ENCODE measurements at places on chromosomes 5 and 9.

GRCh38 chr5:42894057-42894456 is 82.4 kb upstream of the SELENOP start:
- no peak for DNase-seq

GRCh38 chr9:88218726-88219125 is 80.5 kb upstream of the SPATA31C2 start:
- DNase-seq: no peak

- no peak for DNase-seq
Observed at GRCh38 chr5:15573590-15573989, 73.6 kb downstream of the FBXL7 start.

- DNase-seq: no peak
Observed at GRCh38 chr5:157371655-157372471, 88.2 kb upstream of the NIPAL4 start.

DNA sequence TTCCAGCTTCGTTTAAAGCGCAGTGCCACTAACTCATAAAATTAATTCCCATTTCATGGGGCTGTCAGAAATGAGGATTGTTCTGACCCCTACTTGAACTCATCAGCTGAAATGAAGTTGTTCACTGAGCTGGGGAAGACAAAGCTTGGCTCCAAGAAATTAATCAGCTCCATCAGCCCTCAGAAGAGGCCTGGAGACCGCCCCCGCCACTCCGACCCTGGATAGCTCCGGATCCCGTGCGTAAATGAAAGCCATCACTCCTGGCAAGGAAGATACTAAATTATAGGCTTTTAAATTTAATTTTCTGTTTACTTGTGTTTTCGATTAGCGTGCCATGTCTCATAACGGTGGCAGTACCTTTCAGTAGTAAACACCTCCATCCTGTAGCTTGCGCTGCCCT is 142.8 kb upstream of the IRX2 start:
- no peak for DNase-seq

- DNase-seq: no peak
Observed at GRCh38 chr5:141477815-141478214, 2.0 kb downstream of the PCDHGC3 start.

DNA sequence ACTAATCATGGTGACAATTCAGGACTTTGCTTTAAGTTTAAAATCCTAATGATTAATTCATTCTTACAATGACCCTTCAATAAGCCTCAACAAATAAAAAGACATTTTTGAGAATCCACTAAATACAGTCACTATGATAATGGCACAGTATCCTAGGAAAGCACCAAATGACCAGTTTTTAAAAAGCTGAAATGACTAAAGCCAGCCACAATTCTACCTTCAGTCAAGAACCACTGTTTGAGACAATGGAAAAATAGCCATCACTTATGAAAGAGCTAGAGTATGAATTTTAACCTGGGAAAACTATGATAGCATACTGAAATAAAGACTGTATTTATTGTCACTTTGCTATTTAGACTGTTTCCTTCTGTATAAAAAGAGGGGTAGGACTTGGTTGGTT is 14.0 kb downstream of the FBXW2 start:
- DNase-seq: no peak

DNA sequence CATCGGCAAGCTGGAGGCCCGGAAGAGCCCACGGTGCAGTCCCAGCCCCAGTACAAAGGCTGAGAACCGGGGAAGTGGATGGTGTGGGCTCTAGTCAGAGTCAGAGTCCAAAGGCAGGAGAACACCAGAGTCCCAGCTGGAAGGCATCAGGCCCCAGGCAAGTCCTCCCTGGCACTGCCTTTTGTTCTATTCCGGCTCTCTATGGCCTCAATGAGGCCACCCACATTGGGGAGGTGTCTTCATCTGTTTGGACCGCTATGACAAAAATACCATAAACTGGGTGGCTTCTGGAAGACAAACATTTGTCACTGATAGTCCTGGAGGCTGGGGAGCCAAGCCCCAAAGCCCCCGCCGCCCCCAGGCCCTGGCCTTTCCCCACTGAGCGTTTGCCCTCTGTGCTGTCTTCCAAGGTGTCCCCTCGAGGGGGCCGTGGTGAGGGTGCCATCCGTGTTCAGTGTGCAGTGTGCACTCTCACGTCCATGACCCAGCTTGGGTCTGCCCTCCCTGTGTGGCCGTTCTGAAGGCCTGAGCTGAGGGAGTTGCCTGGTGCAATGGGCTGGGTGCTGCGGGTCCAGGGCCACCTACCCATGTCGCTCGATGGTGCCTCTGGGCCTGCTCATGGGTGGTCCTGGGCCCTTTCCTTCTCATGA is 99.1 kb upstream of the PPP1R26 start:
- DNase-seq: no peak

DNA sequence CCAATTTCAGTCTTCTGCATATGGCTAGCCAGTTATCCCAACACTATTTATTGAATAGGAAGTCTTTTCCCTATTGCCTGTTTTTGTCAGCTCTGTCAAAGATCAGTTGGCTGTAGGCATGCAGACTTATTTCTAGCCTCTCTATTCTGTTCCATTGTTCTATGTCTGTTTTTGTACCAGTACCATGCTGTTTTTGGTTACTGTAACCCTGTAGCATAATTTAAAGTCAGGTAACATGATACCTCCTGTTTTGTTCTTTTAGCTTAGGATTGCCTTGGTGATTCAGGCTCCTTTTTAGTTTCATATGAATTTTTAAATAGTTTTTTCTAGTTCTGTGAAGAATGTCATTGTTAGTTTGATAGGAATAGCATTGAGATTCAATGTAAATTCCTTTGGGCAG is 104.9 kb upstream of the SLCO6A1 start:
- DNase-seq: no peak
